ENCODE measurements at places on chromosomes 11 and 22.

GRCh38 chr22:22958621-22959020 is 71.0 kb downstream of the IGLL5 start:
- no peak for DNase-seq

- DNase-seq: no peak
These were observed 5.3 kb downstream of the IFITM10 start for GRCh38 chr11:1744891-1745700.

- no peak for DNase-seq
These were observed 128.0 kb upstream of the ANO1 start for GRCh38 chr11:69950120-69950519.

GRCh38 chr22:32532820-32533128 is 58.2 kb downstream of the FBXO7 start:
- no peak for DNase-seq

DNA sequence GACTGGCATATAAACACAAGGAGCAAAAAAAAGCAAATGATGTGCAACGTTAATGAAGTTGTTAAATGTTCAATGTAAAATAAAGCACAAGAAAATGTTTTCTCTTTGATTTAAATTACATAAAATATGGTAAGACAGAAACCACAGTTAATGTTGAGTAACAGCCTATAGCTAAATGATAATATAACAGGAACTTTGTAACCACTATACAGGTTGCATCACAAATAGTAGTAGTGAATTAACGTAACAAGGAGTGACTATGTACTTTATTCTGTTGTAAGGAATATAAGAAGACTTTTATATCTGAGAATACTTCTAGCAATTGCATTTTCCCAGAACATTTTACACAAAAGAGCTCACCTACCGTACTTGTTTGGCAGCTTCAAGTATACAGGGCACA is 16.9 kb downstream of the SAAL1 start:
- DNase-seq: no peak

DNA sequence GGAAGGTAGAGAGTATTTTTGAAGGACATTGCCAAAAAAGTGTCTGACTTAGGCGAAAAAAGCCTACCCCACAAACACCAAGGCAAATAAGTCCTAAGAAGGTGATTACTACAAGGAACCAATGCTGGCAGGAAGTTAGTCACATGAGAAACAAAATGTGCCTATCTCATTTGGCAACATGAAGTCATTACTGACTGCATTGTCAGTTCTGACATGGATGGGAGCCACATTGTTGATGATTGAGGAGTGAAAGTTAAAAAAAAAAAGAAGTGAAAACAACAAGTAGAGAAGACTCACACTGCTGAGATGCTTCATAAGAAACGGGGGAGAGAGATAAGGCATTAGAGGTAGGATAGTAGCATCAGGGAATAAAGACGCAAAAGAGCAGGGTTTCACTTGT is 141.5 kb upstream of the FAT3 start:
- no peak for DNase-seq

- DNase-seq: no peak
These were observed 918 bp upstream of the CAPN5 start for GRCh38 chr11:77065878-77066228.

DNA sequence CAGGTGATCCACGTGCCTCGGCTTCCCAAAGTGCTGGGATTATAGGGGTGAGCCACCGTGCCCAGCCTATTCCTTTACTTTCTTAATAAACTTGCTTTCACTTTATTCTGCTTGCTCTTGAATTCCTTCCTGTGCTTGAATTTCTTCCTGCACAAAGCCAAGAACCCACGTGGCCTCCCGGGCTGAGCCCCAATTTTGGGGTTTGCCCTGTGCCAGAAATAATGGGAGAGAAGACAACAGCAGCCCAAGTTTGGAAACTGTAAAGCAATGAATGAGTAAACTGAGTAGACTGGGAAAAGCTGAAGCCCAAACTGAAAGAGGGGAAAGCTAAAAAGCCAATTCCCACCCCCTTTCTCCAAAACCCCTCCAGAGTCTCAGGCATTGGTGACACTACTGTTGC is 136.4 kb downstream of the NECTIN1 start:
- no peak for DNase-seq

- DNase-seq: no peak
These were observed 75.2 kb downstream of the DHCR7 start for GRCh38 chr11:71372693-71373657.

DNA sequence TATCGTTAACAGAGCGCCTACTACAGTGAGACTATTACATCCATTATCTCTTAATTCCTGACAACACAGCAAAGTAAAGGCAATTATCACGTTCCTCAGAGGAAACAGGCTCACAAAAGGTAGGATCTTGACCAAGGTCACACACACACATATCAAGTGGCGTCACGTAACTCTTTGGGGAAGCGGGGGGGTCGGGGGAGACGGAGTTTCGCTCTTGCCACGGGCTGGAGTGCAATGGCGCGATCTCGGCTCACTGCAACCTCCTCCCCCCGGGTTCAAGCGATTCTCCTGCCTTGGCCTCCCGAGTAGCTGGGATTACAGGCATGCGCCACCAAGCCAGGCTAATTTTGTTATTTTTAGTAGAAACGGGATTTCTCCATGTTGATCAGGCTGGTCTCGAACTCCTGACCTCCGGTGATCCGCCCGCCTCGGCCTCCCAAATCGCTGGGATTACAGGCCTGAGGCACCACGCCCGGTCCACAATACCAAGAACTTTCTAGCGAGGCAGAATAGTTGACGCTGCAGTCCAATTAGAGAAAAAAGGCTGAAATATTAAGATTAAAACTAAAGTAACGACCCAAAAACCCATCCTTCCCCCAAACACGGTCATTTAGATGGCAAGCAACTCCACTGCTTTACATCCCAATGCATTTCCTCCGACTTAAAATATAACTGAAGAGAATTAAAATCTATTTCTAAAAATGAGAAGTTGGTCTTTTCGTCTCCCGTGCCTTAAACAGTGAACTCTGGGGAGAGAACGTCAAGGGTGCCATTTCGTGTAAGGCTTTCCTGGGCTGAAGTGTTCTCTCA is 1.2 kb downstream of the DDX17 start:
- DNase-seq: no peak

- DNase-seq: no peak
These were observed 3.1 kb downstream of the TRMU start for GRCh38 chr22:46338636-46339035.

Data from stimulated activated CD8-positive, alpha-beta memory T cell treated with anti-CD3 and anti-CD28 coated beads, Interleukin-4, amount 100 ng/mL, for 4 hours (primary cell).